HFF-Myc (cell line): ENCODE measurements at places on chromosomes 4 and X.

DNA sequence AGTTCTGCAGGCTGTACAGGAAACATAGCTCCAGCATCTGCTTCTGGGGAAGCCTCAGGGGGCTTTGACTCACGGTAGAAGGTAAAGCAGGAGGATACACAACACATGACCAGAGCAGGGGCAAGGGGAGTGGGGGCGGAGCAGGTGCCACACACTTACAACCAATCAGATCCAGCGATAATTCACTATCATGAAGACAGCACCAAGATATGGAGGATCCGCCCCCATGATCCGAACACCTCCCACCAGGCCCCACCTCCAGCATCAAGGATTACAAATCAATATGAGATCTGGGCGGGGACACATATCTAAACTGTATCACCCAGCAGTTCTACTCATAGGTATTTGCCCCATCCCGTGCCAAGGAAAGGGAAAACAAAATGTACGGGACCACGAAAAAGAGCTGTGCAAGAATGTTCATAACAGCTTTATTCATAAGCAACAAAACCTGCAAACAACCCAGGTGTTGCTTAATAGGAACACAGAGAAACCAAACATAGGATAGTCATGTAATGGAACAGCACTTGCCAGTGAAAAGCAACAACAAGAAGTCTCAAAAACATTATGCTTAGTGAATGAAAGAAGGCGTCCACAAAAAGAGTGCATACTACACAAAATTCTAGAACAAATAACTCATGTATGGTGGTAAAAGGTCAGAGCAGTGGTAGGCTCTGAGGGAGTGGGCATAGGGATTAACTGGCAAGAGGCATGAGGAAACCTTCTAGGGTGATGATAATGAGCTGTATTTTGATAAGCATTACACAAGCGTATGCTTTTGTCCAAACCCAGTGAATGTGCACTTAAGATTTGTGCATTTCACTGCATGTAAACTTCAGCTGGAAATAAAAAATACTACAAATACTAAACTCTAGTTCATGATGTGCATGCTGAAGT is 130.9 kb upstream of the FAM9B start:
- no peak for DNase-seq

- no peak for DNase-seq
Measured at GRCh38 chrX:138982365-138982764, 270.8 kb upstream of the FGF13 start.

DNA sequence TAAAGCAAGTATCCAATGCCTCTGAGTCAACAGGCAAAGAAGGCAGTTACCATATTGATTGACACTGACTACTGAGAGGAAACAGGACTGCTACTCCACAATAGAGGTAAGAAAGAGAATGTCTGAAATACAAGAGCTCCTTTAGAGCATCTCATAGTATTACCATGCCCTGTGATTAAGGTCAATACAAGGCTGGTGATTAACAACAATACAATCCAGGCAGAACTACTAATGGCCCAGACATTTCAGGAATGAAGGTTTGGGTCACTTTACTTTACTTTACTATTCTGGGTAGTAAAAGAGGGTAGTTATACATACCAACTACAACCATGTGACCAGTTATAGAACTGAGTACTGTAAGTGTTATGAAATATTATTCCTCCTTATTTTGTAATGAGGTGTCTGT is 44.5 kb downstream of the BRWD3 start:
- DNase-seq, result peak; percentile 15

GRCh38 chr4:118739022-118739713 is 54.0 kb downstream of the METTL14 start:
- DNase-seq, result no peak

- DNase-seq, result no peak
Measured at GRCh38 chr4:121304893-121305292, 75.9 kb downstream of the QRFPR start.

DNA sequence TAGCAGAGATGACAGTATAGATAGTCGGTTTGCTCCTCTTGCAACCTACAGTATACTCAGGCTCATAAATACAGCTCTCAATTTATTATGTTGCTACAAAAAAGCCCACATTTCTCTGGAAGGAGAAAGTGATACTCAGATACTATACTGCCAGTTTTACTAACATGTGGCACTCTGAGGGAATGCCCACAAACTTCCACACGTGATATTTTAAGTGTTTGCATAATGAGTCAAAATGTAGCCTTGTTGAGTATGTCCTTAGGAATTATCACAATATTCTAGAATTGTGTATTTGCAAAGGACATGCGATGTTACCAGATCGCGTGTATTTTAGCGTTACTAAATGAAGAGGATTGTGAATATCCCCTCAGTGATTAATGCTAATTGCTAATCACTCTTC is 929.1 kb downstream of the STIM2 start:
- no peak for DNase-seq

DNA sequence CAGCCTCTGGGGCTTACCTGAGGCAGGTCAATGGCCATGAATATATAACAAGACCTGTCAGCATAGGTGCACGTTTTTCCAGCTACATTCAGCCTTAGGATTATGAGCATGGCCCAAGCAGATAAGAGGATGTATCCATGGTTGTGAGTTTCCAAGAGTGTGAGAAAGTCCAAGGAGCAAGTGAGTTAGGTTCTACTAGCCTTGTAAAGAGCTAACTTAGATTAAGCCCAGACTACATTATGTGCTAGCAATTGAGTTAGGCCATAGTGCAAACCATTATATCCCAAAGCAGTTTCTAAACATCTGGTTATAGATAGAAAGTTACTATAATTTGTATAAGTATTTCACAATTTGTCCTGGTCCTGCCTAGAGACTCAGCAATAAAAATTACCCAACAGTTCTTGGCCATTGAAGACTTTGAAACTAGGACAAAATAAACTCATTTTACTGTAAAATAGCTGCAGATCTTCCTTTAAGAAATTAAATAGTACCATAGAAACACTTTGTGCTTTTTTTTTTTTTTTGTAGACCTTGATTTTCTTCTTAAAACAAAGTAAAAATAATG is 312.0 kb downstream of the CAMK2D start:
- DNase-seq, result no peak

- no peak for DNase-seq
Measured at GRCh38 chr4:89598602-89599001, 238.4 kb downstream of the SNCA start.

DNA sequence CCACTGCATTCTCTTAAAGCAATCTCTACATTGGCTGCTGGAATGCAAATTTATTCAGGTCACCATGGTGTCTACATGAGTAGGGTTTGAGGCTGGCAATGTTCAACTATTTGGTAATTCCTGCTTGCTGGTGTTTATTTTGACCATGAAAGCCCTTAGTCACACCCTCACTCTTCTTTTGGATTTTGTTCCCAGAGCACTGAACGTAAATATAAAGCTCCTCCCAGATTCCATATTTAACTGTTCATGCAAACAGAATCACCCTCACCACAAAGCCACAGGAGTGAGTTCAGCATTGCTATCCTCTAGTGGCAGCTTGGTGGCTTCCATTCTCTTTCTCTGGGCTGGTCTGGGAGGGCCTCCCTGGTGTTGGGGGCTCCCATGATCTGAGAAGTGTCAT is 82.8 kb downstream of the LNX1 start:
- DNase-seq, result no peak

- no peak for DNase-seq
Measured at GRCh38 chr4:127403471-127404084, 229.2 kb upstream of the INTU start.

DNA sequence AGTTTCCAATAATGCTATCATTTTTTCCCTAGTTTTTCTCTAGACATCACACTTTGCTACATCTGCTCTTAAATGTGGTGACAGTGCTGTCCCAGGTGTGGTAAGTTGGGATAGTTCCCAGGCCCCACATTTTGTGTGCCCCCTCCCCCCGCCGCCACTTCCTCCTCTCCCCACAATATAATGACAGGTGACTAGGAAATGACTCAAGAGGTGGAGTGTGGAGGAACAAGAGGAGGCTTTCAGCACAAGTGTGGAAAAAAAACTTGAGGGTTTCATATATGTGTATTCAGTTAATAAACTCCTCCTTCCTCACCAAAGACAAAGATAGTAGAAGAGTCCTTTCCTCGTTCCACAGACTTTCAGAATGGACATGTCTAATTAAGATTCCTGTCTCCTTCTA is 18.3 kb upstream of the IL21 start:
- no peak for DNase-seq

DNA sequence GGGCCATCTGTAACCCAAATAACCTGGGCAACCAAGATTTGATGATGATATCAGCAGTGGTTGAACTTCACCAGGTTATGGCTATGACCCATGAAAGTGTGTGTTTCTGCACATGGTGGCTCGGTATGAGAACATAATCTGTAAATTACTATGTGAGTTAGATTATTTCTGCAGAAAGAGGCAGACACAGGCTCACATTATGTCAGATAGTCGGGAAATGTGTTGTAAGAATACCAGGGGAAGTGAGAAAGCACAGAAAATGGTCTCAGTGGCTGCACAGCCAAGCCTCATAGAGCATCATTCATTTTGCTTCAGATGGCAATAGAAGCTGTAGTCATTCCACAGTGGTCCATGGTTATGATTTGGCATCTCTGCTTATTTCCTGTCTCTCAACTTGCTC is 63.0 kb upstream of the RBPJ start:
- DNase-seq, result no peak
